ENCODE measurements at places on chromosomes 7 and 10. TPM values are rescaled to one million over a fixed set of nuclear protein-coding genes. Genes with fewer than 3 reads are reported as not detected.

The CHAT gene
- total RNA-seq = not detected

The C7orf33 gene
- not detected for total RNA-seq

The CRYGN gene
- total RNA-seq = not detected

The CCL24 gene
- total RNA-seq = not detected

The HELLS gene
- 2.8 TPM for total RNA-seq

The ANXA8L1 gene
- 60.6 TPM for total RNA-seq

The GARIN1A gene
- total RNA-seq = 0.51 TPM

The HOXA7 gene
- total RNA-seq = not detected

The MYOZ1 gene
- not detected for total RNA-seq

The VAX1 gene
- not detected for total RNA-seq

The RNLS gene
- 6.7 TPM for total RNA-seq

The BTAF1 gene
- 47.4 TPM for total RNA-seq

The CDHR3 gene
- 0.51 TPM for total RNA-seq

The TRPV5 gene
- not detected for total RNA-seq

The GRB10 gene
- total RNA-seq = 67.7 TPM

The MOSPD3 gene
- total RNA-seq = 1.8 TPM

The AKR1C8 gene
- total RNA-seq = not detected

The MSMB gene
- 16.4 TPM for total RNA-seq

The HOXA9 gene
- total RNA-seq = not detected

The BAMBI gene
- total RNA-seq = 28.5 TPM

The LRRC4 gene
- 0.64 TPM for total RNA-seq

The MOGAT3 gene
- not detected for total RNA-seq

The MGAM2 gene
- total RNA-seq = under 0.01 TPM

The ZNF487 gene
- total RNA-seq = 3.2 TPM

The CHCHD1 gene
- total RNA-seq = 13.2 TPM

The FAM180A gene
- total RNA-seq = not detected

The NEURL1 gene
- total RNA-seq = 1.1 TPM

The CPN1 gene
- total RNA-seq = not detected

The CH25H gene
- not detected for total RNA-seq

The ZNF786 gene
- 8.4 TPM for total RNA-seq

The SLC26A5 gene
- not detected for total RNA-seq

The SLC13A4 gene
- under 0.01 TPM for total RNA-seq

The ASIC3 gene
- under 0.01 TPM for total RNA-seq

The VENTX gene
- total RNA-seq = not detected

The STAMBPL1 gene
- total RNA-seq = 2.6 TPM

The PAPSS2 gene
- total RNA-seq = 0.26 TPM

The FAM221A gene
- total RNA-seq = 2.6 TPM

The FAM241B gene
- 4.6 TPM for total RNA-seq

The NAT16 gene
- not detected for total RNA-seq

The ASZ1 gene
- not detected for total RNA-seq

The TACC2 gene
- total RNA-seq = 13.4 TPM

The TMEM213 gene
- not detected for total RNA-seq

The OR13A1 gene
- not detected for total RNA-seq

The RASA4 gene
- total RNA-seq = 2.4 TPM

The RAB11FIP2 gene
- total RNA-seq = 12.6 TPM

The NXPH1 gene
- not detected for total RNA-seq

The ENTPD1 gene
- total RNA-seq = not detected

The FOXL3 gene
- not detected for total RNA-seq

The ITPRID1 gene
- total RNA-seq = not detected

The GRM3 gene
- not detected for total RNA-seq

The SAP25 gene
- not detected for total RNA-seq

The UPK3B gene
- total RNA-seq = 0.26 TPM

The CCL26 gene
- total RNA-seq = not detected

The INSYN2A gene
- total RNA-seq = not detected

The HABP2 gene
- total RNA-seq = not detected

The ABCB8 gene
- total RNA-seq = 20.5 TPM

The PAPOLB gene
- total RNA-seq = under 0.01 TPM

Measured in bronchial epithelial cell (primary cell).